ENCODE measurements at places on chromosomes 7 and 10. TPM values are rescaled to one million over a fixed set of nuclear protein-coding genes. Genes with fewer than 3 reads are reported as not detected.
A peak's percentile ranks its signal among the peaks of the same experiment; 100 is the strongest.

DNA sequence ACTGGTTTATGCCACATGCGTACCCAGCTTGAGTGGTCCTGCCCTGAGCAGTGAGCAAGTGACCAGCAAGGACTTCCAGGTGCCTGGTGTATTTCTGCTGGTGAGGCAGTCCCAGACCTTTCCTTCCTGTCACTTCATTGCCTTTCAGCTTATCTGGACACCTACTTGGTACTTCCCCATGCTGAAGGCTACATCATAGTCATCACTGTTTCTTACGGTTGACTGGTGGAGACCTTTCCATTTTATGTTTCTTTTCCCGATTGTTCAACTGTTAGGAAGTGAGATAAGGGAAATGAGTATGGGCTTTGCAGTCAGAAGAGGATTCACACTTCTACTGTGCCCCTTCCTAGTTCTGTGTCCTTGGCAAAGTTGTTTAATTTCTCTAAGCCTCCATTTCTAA lies 358.5 kb downstream of the GFRA1 start:
- no peak for DNase-seq

DNA sequence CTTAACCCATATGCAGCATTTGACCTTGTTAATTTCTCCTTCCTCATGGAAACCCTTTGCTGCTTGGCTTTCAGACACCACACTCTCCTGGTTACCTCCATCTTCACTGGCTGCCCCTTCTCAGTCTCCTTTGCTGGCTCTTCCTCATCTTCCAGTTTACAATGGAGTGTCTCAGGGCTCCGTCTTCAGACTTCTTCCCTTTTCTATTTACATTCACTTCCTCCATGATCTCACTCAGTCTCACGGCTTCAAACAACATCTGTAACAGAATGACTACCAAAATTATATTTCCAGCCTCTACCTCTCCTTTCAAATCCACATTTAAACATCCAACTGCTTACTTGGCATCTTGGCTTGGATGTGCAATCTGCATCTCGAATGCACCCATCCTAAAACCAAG lies 140.4 kb downstream of the DKK1 start:
- no peak for DNase-seq

- DNase-seq = peak; percentile 32
These were observed 5.6 kb downstream of the BTBD16 start for GRCh38 chr10:122276611-122277208.

- no peak for DNase-seq
These were observed 243.7 kb upstream of the PHYHIPL start for GRCh38 chr10:58932577-58933314.

DNA sequence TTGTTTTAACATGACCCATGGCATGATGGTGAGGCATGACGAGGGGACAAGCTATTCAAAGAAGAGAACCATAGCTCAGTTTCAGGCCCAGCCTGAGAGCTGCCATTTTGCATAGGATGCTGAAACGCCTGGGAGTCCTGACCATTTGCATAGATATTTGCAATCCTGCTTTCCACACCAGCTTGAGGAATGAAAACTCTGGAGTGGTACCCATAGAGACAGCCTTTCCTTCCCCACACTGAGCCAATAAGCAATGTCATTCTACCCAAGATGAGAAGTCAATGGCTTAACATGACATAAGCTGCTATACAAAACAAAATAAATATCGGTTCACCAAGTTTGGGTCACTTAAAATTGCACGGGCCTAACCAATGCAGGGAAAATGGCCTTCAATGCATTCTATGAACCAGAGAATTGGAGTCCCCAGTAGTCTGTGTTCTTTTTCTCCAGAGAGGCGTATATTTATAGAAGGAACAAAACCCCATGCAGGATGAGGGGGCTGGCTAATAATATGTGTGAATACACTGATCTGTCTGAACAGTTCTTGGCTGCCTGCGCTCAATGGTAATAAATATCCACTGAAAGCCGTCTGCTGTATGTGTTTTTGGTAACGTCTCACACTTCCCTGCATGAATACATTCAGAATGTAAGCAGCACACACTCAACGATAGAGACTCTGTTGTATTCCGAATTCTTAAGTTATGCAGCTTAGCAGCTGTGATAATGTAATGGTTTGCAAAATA lies 329.3 kb downstream of the FRMD4A start:
- no peak for DNase-seq

DNA sequence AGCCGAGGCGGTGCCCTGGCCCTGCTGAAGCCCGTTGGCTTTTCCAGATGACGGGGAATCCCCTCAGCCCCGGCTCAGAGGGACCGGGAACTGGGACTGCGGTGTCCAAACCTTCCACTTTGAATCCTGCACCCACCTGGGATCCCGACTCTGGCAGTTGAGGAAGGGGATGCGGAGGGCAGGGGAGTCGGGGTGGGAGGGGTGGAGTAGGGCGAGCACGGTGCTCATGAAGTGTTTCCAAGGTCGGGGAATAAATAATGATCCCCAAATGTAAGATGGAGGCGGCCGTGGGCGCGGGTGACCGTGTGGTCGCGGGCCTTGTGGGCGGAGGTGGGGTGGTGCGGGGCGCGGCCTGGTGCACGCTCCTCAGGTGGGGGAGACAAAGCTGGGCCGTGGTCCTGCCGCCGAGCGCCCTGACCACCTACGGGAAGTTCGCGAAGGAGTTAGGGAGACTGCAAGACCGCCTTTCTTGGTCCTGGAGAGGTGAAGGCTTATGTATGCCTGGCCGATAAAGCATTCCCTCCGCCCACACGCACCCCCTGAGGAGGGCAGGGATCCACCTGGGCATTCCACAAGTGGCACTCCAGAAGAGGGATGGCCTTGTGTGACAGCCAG lies 1.4 kb downstream of the MTURN start:
- no peak for DNase-seq

GRCh38 chr7:120996333-120996987 lies 7.9 kb downstream of the CPED1 start:
- DNase-seq = peak; percentile 88

GRCh38 chr10:4635388-4635787 lies 190.6 kb upstream of the AKR1E2 start:
- no peak for DNase-seq

GRCh38 chr10:114394531-114394930 lies 9.8 kb downstream of the AFAP1L2 start:
- DNase-seq = no peak

GRCh38 chr10:36026081-36026480 lies 384.0 kb upstream of the FZD8 start:
- no peak for DNase-seq

DNA sequence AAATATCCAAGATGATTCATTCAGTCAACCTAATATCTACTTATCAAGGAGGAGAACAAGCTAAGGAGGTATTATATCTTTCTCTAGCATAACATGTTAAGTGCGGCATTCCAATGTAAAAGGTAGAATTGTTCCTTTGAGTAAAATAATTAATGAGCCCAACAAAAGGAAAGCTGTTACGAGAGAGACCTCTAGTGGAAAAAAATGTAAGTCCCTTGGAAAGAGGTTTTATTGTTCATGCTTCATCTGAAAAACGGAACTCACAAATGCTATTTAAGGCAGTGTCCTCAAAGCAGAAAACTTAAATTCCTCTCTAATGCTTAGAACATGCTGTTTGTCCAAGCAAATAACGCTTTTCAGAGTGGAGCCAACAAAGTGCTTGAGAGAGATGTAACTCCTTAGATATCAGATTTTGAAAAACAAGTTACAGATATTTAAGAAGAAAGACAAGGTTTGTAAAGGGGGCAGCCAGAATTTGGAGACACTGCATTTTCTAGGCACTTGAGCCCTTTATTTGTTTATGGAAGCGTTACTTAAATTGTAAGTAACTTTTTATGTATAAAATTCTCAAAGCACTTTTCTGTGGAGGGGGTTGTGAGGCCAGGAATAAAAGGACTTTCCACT lies 119.9 kb downstream of the TFEC start:
- no peak for DNase-seq

- no peak for DNase-seq
These were observed 612.4 kb downstream of the TNS3 start for GRCh38 chr7:46969303-46970130.

GRCh38 chr7:50852901-50853300 lies 70.2 kb upstream of the GRB10 start:
- DNase-seq = no peak

GRCh38 chr10:104332243-104333031 lies 5.8 kb downstream of the ITPRIP start:
- DNase-seq = peak; percentile 36

DNA sequence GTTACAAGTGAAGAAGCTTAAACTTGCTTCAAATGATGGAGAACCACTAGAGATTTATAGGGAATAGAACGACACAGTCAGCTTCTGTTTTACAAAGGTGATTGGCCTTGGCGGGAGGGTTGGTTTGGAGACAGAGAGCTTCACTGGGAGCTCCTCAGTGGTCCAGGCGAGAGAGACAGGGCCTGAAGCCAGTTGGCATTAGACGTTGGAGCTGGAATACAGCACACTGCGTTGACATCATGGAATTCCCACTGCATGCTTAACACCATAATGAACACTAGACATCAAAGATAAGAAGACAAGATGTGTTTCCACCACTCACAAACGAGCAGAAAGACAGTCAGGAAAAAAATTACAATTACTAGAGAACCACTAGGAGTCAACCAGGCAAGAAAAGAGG lies 67.8 kb downstream of the TBXAS1 start:
- no peak for DNase-seq

DNA sequence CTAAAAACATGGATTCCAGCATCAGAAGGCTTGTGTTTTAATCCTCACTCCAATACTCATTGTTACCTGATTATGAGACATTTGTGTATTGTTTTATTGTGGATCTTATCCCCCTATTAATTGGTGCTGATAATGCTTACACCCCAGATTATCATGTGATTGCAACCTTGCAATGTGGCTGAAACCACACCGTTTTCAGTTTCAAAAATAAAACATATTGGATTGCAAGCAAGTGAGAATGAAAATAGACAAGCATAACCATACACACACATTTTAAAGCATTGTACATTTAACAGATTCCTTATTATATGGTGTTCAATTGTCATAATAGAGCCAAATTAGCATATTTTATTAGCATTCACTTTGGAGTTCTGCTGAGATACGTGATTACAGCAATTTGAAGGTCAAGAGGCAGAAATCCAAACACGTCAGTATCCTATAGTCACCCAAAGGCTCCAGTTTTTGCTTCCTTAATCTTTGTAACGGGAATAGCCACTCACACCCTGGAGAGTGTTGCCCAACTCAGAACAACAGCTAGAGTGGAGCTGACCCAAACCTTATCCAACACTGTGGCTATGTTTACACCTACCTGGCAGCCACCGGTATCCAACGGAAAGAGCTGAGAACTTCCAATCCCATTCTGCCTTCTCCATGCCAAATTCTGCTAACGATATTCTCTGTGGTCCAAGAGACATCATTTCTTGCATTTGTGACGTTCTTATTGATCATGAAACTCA lies 317.1 kb upstream of the KLF6 start:
- DNase-seq = no peak

DNA sequence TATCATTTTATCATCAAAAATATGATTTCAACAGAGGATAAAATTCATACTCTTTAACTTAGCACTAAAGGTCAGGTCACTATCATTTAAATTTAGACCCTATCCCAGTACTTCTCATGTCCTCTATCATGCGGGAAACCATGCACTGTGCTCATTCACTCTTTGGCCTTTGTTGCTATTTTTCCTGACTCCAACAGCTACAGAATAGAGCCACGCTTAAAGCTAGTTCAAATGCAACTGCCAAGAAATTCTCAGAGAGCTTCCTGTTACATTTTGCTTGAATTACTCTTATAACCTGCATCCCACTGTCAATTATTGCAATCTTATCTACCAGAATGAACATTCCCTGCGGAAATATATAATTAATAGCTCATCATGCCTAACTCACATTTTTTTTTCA lies 58.3 kb downstream of the SEMA3A start:
- no peak for DNase-seq

GRCh38 chr10:89478739-89479654 lies 56.4 kb downstream of the SLC16A12 start:
- no peak for DNase-seq

DNA sequence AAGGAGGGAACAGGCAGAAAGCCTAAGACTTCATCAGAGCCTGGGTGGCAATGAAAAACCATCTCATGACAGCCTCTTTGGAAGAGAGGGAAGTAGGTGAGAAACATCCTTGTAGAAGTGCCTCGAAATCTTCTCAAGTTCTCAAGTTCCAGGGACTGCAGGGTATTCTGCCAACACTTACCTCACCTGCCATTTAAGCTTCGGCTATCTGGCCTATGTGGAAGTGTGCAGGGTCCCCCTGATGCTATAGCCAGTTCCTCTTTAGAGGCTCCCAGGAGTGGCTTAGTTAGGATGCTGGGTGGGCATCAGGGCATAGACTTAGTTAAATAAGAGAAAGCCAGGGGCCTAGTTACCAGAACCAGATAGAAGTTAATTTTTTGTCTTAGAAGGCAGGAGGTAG lies 27.0 kb downstream of the ABCC2 start:
- DNase-seq = no peak

- peak; percentile 62 for DNase-seq
These were observed at the start of gene CTBP2 for GRCh38 chr10:125159932-125160855. CTBP2 (minus strand) TSS chr10:125160563.

DNA sequence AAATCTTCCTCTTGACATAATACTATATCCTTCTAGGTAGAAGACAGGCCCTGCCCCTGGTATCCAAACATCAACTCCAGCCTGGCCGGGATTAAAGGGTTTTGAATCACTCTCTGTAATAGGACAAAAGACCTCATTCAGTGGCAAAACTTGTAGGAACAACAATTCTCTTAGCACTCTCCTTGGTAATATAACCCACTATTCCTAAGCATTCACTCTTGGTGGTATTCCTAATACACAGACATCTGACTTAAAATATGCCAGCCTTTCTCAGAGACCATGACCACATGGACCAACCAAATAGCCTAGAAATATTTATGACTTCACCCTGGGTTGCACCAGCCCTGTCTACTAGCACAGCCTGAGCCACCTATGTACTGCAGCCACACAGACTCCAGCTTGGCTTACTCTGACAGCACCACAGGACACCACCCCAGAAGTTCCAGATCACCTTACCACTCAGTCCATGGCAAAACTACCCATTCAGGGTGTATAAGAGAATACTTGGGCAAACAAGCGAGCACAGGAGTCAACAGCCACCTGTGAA lies 244.9 kb upstream of the NEBL start:
- no peak for DNase-seq

DNA sequence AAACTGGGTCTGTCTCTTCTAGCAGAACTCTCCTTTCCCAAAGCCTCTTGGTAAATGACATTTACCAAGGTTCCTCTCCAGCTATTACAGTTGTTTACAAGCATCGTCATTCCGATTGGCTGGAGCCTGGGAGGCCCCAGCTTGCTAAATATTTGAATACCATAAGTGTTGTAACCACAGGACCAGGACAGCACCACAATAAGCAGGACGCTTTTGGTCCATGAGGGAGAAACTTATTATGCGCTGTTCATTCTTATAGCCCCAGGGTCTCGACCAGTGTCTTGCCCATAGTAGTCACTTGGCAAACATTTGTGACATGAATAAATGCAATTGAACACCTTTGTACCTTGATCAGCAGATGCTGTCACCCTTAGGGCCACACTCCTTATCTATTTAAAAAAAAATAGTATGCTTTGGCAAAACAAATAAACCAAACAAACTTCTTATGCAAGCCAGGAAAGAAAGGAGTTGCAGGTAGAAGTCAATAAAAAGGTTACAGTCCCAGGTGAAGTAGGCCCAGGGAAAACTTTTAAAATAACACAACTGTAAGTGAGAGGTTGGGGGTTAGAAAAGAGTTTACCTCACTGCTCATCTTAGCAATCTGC lies 32.8 kb downstream of the NRAP start:
- DNase-seq = no peak

Gene MMD2
- not detected for total RNA-seq

Gene WIPF3
- 2.3 TPM for total RNA-seq

Gene EMX2
- 46.1 TPM for total RNA-seq

Gene MSMB
- total RNA-seq = not detected

Gene SSC4D
- total RNA-seq = 0.70 TPM

Gene WDR86
- 4.3 TPM for total RNA-seq

Gene NANOS1
- total RNA-seq = 0.52 TPM

All from ureter (tissue), 1 donor.